ENCODE measurements at places on chromosomes 6 and 20.

DNA sequence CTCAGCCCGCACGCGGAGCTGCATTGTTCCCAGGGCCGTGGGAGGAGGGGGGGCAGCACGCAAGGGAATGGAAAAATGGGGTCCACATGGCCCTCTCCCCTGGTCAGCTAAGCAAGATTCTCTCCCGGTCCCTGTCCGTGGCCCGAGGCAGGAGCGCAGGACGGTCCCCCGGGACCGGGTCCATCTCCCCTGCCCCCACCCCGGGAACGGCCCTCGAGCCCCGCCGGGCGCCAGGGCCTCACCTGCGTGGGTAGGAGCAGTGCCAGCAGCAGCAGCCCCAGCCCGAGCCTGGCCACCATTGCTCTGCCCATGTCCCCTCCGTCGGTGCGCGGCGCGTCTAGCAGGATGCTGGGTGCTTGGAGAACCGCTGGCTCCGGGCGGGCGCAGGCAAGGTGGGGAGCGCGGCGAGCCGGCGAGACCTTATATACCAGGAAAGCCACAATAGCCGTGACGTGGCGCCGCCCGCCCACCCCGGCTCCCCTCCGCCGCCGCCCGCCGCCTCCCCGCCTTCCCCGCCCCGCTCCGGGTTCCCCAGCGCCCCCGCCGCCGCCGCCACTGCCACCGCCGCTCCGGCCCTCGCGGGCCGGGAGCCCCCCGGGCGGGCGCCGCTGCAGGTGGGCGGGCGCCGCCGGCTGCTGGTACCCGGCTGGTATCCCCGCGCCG, at the start of gene CD24:
CD24 (minus strand) TSS at position 394 of the 663 bp plus-strand sequence; CDS start at position 311, 83 bp downstream.
- DNase-seq = no peak

DNA sequence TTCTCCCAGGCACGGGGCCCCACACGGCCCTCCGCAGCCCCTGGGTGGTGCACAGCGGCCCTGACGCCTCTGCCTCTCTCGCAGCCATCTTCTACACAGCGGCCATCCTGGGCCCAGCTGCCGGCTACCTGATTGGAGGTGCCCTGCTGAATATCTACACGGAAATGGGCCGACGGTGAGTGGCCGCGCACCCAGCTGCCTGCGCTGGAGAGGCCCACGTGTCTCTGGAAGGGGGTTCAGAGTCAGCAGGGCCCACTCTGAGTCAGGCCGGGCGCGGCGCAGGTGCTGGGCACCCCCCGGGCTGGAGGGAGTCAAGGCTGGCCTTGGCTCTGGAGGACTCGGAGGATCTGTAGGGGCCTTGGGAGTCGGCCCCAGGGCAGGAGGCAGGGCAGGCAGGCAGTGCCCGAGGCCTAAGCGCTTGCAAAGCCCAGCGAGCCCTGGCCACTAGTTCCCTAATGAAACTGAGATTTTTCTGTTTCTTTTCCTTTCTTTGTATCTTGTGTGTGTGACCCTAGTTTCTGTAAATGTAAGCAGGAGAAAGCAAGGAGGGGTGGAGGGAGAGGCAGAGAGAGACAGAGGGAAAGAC, 16.4 kb downstream of the SLCO4A1 start:
- no peak for DNase-seq

GRCh38 chr20:1824834-1825233, 70.4 kb upstream of the SIRPA start:
- no peak for DNase-seq

- no peak for DNase-seq
Measured at GRCh38 chr20:19835533-19836222, 77.6 kb downstream of the RIN2 start.

DNA sequence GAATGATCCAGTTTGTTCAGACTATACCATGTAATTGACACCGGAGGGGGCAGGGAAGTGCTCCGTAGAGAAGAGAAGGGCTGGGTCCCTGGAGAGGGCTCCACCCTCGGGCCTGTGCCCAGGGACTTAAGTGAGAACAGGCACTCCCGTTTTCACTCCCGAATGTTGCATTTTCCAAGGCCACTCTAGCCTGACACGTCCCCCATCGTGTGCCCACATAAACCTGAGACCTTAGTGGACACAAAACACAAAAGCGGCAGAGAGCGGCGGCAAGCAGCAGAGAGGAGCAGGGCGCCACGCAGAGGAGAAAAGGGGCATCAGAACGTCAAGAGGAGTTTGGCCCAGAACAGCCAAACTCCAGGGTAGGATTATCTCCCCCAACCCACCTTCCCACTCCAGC, 1405.1 kb downstream of the GRIK2 start:
- no peak for DNase-seq

GRCh38 chr20:31630187-31630790, 7.4 kb upstream of the COX4I2 start:
- no peak for DNase-seq
